IMR-90 (cell line): ENCODE measurements at places on chromosomes 11 and 22. TPM values are rescaled to one million over a fixed set of nuclear protein-coding genes. Genes with fewer than 3 reads are reported as not detected.

GRCh38 chr22:28016781-28017557 lies 97.9 kb upstream of the PITPNB start:
- H3K27ac ChIP-seq = no peak overlapping the region
- no peak for DNase-seq
- H3K27me3 ChIP-seq = no peaks in the 10 kb centered on the region
- peaks cover 19% of the 10 kb centered on the region for H3K36me3 ChIP-seq
- peaks cover 13% of the 10 kb centered on the region for H3K4me1 ChIP-seq

DNA sequence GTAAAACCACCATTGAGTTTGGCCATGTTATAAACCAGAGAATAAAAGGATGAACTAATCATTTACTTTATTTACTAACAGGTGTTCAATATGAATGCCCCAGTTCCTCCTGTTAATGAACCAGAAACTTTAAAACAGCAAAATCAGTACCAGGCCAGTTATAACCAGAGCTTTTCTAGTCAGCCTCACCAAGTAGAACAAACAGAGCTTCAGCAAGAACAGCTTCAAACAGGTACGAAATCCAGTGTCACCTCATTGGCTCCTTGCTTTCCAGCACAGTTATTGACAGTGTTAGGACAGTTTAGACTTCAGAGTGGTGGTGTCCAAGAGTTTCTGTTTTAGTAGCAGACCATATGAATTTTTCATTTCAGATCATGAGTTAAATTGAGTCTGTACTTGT lies 13.6 kb upstream of the NAT10 start:
- H3K27me3 ChIP-seq = no peaks in the 10 kb centered on the region
- peaks cover 64% of the 10 kb centered on the region for H3K36me3 ChIP-seq
- DNase-seq = no peak
- no peaks in the 10 kb centered on the region for H3K4me1 ChIP-seq
- no peak overlapping the region for H3K27ac ChIP-seq

- H3K36me3 ChIP-seq = no peaks in the 10 kb centered on the region
- no peaks in the 10 kb centered on the region for H3K27me3 ChIP-seq
- H3K4me1 ChIP-seq = no peaks in the 10 kb centered on the region
- H3K4me3 ChIP-seq = no peak overlapping the region
- DNase-seq = no peak
Observed at GRCh38 chr11:37947821-37948220, 1349.8 kb upstream of the RAG2 start.

- H3K27ac ChIP-seq = no peak overlapping the region
- no peak for DNase-seq
- no peaks in the 10 kb centered on the region for H3K4me1 ChIP-seq
- no peaks in the 10 kb centered on the region for H3K36me3 ChIP-seq
- no peak overlapping the region for H3K4me3 ChIP-seq
- H3K27me3 ChIP-seq = no peaks in the 10 kb centered on the region
Observed at GRCh38 chr11:134640536-134640935, 228.5 kb upstream of the B3GAT1 start.

- no peak for DNase-seq
- no peak overlapping the region for H3K4me3 ChIP-seq
- no peak overlapping the region for H3K27ac ChIP-seq
- H3K27me3 ChIP-seq = no peaks in the 10 kb centered on the region
Observed at GRCh38 chr11:94546886-94547285, 3.2 kb downstream of the FUT4 start.

DNA sequence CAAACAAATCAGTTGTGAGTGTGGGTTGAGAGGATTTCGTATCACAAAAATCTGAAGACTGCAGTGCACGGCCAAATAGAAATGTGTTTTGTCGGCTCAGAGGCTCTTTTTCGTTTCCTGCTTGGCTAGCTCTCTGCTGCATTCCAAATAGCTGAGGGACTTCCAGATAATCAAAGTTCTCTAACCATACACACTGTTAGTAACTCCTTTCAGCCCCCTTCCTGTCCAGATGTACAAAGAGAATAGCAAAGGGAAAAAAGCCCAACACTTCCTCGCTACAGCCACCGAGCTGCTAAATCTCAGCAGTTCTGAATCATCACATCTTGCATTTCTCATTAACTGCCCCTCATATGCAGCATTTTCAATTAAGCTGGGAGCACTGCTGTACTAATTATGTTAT lies 203.1 kb downstream of the TENM4 start:
- peak; percentile 96 for DNase-seq
- peaks cover 16% of the 10 kb centered on the region for H3K4me1 ChIP-seq
- no peak overlapping the region for H3K4me3 ChIP-seq
- no peaks in the 10 kb centered on the region for H3K36me3 ChIP-seq

DNA sequence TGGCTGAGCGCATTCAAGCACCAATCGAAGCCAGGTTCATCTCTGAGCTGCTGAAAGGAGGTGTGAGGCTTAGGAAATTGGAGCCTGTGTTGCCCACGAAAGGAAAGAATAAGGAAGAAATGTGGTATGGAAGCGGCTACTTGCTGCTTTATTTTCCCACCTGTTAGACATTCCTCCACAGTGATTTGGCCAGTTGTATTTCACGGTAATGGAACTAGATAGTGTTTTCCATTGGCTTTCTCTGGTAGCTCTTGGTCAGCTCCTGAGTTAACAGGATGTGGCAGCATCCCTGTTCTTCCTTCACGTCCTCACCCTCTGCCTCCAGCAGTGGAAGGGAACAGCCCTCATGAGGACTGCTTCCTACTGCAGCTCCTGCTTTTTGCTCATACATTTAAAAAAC lies 44.7 kb downstream of the BID start:
- DNase-seq = no peak
- H3K36me3 ChIP-seq = peaks cover 43% of the 10 kb centered on the region
- no peaks in the 10 kb centered on the region for H3K27me3 ChIP-seq
- peaks cover 28% of the 10 kb centered on the region for H3K4me1 ChIP-seq

- no peaks in the 10 kb centered on the region for H3K27me3 ChIP-seq
- no peak for DNase-seq
- H3K27ac ChIP-seq = no peak overlapping the region
- peaks cover 18% of the 10 kb centered on the region; the same call in 1 of the 2 replicates for H3K36me3 ChIP-seq
- H3K4me1 ChIP-seq = peaks cover 23% of the 10 kb centered on the region
Observed at GRCh38 chr22:24408630-24409029, 18.8 kb upstream of the ADORA2A start.

- no peaks in the 10 kb centered on the region for H3K36me3 ChIP-seq
- H3K4me3 ChIP-seq = no peak overlapping the region
- DNase-seq = no peak
- H3K27me3 ChIP-seq = no peaks in the 10 kb centered on the region
- H3K4me1 ChIP-seq = peaks cover 4% of the 10 kb centered on the region
- no peak overlapping the region for H3K27ac ChIP-seq
Observed at GRCh38 chr11:118430956-118431355, 5.3 kb upstream of the KMT2A start.

- H3K27ac ChIP-seq = no peak overlapping the region
- H3K4me3 ChIP-seq = no peak overlapping the region
- peak; percentile 74 for DNase-seq
Observed at GRCh38 chr11:35615921-35616900, 2.0 kb upstream of the FJX1 start.

- no peaks in the 10 kb centered on the region for H3K4me1 ChIP-seq
- H3K27me3 ChIP-seq = no peaks in the 10 kb centered on the region
- H3K36me3 ChIP-seq = peaks cover under 1% of the 10 kb centered on the region; the same call in 1 of the 2 replicates
- DNase-seq = no peak
- no peak overlapping the region for H3K27ac ChIP-seq
Observed at GRCh38 chr11:105612771-105613170, 2.9 kb downstream of the GRIA4 start.

DNA sequence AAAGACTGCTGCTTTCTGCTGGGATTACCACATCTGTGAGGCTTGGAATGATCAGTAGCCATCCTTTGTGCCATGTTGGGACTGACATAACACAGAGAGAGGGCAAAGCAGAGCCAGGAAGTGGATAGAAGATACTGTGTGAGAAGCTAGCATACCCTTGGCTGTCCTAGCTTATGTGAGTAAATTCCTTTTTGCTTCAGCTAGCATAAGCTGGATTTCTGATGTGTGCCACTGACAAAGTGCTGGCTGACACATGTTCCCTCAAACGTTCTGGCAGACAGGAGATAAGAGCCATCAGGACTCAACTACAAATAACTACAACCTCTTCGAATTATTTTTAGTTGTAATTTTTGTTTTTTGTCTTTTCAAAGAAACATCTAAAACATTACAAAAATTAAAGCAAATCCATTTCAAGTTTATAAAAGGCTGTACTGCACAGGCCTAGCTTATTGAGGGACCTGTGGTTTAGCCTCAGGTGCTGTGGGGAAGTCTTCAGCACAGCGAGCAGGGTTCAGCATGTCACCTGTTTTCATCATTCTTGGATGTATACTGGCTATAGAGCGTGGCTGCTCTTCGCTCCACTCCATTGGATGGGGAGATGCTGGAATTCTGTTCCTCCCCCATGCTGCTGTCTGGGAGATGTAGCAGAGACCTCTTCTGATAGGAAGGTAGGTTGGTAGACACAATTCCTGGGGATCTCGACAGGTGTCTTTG lies 120.9 kb downstream of the SWAP70 start:
- DNase-seq = no peak
- no peak overlapping the region for H3K4me3 ChIP-seq
- peaks cover 19% of the 10 kb centered on the region for H3K4me1 ChIP-seq
- H3K27ac ChIP-seq = peak overlapping the region; percentile 79; the same call in 1 of the 2 replicates

- H3K4me3 ChIP-seq = no peak overlapping the region
- no peak for DNase-seq
- no peaks in the 10 kb centered on the region; the same call in 1 of the 2 replicates for H3K4me1 ChIP-seq
- peaks cover 16% of the 10 kb centered on the region for H3K36me3 ChIP-seq
- H3K27ac ChIP-seq = no peak overlapping the region
Observed at GRCh38 chr11:8103909-8104308, 22.9 kb downstream of the TUB start.

- no peaks in the 10 kb centered on the region for H3K27me3 ChIP-seq
- DNase-seq = peak; percentile 57
- peak overlapping the region; percentile 22; the same call in 1 of the 2 replicates for H3K27ac ChIP-seq
- no peak overlapping the region for H3K4me3 ChIP-seq
- H3K36me3 ChIP-seq = no peaks in the 10 kb centered on the region
- H3K4me1 ChIP-seq = peaks cover 16% of the 10 kb centered on the region
Observed at GRCh38 chr11:36010010-36010740, 66.3 kb downstream of the LDLRAD3 start.

CABP7 gene
- total RNA-seq = under 0.01 TPM in 2 replicates

CARNS1 gene
- under 0.01 TPM in 2 replicates for total RNA-seq

GCAT gene
- 25.6 and 32.3 TPM in 2 replicates for total RNA-seq

ZFPL1 gene
- 24.0 and 27.2 TPM in 2 replicates for total RNA-seq

LARGE2 gene
- not detected in 2 replicates for total RNA-seq

MRPL23 gene
- 114 and 133 TPM in 2 replicates for total RNA-seq

CRYBA4 gene
- total RNA-seq = not detected in 2 replicates

GTF2H1 gene
- 67.0 and 72.8 TPM in 2 replicates for total RNA-seq

GPHA2 gene
- total RNA-seq = not detected in 2 replicates
